ENCODE measurements at places on chromosomes 12 and 14. TPM values are rescaled to one million over a fixed set of nuclear protein-coding genes. Genes with fewer than 3 reads are reported as not detected.

DNA sequence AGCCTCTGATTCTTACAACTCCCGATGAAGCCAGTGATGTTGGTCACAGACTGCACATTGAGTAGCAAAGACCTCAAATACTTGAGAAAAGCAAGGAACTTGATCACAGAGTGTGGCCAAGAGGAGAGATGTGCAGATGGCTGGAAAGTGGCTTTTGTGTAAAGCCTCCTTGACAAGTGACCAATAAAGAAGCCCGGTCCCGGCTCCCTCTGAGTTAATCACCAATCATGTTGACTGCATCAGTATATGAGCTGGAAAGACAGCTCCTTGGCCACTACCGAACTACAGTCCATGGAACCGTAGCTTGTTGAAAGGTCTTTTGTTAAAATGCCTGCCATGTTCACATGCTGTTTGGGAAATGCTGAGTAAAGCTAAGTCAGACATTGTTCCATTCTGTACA, 23.7 kb upstream of the SERPINA6 start:
- no peak for DNase-seq

DNA sequence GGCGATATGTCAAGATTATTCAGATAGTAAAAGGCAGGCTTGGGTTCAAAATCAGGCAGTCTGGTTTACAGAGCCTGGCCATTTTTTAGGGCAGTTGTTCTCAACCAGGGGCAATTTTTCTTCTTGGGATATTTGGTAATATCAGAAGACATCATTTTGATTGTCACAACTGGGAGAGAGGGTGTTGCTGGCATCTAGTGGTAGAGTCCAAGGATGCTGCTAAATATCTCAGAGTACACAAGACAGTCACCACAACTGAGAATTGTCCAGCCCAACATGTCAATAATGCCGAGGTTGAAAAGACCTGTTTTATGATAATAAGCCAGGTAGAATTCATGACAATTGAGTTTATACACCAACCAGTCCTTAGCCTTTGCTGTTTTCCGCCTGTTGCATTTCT, 733.9 kb downstream of the NRXN3 start:
- DNase-seq, result no peak

Gene TCL1B
- total RNA-seq, result not detected

Gene CD163
- 0.27 TPM for total RNA-seq

Gene CFAP251
- 0.85 TPM for total RNA-seq

Gene AEBP2
- 50.1 TPM for total RNA-seq

DNA sequence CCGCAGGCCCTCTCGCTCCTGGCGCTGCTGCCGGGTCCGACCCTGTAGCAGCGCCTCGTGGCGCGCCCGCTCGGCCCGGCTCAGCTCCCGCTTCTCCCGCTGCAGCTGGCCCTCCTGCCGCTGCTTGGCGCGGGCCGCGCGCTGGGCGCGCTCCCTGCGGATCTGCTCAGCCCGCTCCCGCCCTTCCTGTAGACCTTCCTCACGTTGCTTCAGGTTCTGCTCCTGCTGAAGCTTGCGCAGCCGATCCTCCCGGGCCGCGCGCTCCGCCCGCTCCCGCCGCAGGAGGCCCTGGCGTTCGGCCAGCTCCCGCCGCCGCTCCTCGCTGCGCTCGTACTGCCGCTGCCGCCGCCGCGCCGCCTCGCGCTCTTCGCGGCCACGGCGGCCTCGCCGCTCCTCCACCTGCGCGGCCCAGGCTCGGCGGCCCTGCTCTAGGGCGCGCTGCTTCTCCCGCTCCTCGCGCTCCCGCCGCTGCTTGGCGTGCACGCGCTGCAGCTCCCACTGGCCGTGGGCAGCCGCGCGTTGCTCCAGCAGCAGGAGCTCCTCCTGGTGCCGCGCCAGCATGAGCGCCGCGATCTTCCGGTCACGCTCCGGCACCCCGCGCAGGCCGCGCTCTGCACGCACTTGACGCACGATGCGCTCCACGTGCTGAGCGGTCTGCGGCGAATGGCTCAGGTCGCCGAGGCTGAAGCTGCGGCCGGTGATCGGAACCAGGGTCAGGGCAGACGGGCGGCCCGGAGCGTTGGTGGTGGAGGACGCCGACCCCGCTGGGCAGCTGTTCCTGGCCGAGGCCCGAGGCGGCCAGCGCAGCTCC, 2.4 kb downstream of the CCDC177 start:
- DNase-seq, result no peak

DNA sequence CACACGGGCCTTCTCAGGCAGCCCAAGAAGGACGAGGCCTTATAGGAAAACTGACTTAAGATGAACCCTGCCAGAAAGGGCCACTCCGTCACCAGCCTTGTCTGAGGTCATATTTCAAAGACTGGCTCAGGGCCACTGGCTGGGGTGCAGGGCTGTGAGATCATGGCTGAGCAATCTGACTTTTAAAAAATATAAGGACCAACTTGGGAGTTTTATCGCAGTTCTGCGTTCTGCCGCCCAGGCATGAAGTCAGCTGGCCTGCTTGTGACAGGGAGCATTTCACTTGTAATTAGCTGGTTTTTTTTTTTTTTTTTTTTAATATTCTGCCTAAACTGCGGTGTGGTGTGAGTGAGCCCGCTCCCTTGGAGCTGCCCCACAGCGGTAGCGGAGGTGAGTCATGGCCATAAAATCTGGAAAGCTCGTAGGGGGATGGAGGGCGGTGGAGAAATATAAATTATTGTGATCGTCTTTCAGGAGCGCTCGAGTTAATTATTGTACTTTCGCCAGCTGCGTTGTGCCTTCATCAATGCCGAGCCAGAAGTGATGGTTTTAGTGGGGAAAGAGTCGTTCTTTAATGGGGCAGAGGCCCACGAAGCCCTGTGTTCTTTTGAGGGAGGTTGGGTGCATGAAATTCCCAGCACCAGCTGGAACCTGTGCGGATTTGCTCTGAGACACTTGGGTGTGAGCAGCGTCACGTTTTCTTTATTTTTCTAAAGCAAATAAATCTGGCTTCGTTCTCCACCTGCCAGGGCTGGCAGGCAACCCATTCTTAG, 231.9 kb downstream of the C12orf75 start:
- no peak for DNase-seq

Gene NOP9
- total RNA-seq, result 43.9 TPM

Gene ADAM21
- not detected for total RNA-seq

Data from GM12878 (cell line).